ENCODE measurements at places on chromosomes 11 and 22.

DNA sequence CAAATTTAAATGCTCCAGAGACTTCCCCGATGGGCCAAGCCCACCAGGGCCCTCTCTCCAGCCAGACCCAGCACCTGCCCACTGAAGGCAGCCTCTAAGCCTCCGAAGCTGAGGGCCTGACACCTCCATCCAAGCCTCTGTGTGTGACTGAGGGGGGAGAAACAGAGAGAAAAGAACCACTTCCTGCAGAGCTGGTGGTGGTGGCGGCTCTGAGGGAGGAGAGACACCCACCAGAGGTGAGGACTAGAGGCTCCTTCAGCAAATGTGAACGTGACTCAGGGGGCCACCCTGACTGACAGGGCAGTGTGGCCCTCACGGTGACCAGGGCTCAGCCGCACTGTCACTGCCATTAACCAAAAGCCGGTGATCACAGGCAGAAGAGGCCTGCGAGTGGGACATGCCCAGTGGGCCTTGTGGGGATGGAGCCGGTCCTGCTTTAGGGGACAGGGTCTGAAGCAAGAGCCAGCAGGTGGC lies 31.0 kb upstream of the CD5 start:
- peak; percentile 78 for DNase-seq

GRCh38 chr11:104918113-104918824 lies 20.0 kb upstream of the CASP12 start:
- no peak for DNase-seq

- DNase-seq, result no peak
Observed at GRCh38 chr11:11519184-11519583, 102.6 kb downstream of the GALNT18 start.

DNA sequence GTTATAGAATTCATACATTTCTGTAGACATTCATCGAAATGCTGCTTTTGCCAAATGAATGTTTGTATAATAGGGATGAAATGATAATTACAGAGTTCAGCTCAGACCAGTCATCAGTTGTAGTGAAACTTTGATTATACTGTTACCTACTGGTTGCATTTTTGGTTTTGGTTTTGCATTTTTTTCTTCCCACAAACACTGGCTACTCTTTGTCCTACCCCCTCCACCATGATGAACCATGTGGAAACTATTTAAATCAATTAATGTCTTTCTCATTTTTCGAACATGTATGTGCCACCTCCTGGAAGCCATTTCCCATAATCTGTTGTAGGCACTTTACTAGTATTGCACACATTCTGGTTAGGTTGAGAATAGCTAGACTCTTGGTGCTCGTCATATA lies 75.3 kb upstream of the MTNR1B start:
- no peak for DNase-seq

DNA sequence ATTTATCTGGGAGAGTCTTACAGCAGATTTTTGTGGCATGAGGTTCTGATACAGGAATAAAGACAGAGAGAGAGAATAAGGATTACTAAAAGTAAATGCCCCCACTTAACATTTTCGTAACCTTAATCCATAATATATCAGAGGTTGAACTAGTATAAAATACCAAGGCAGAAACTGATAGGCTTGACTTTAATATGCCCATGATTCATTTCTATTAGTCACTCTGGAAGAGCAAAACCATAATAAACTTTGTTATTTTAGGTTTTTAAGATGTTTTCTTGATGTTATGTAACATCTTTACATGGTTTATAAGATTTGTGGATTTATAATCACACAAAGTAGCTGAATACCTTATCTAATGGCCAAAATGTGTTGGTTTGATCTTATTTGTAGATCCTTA lies 19.1 kb downstream of the GUCY1A2 start:
- DNase-seq, result no peak

DNA sequence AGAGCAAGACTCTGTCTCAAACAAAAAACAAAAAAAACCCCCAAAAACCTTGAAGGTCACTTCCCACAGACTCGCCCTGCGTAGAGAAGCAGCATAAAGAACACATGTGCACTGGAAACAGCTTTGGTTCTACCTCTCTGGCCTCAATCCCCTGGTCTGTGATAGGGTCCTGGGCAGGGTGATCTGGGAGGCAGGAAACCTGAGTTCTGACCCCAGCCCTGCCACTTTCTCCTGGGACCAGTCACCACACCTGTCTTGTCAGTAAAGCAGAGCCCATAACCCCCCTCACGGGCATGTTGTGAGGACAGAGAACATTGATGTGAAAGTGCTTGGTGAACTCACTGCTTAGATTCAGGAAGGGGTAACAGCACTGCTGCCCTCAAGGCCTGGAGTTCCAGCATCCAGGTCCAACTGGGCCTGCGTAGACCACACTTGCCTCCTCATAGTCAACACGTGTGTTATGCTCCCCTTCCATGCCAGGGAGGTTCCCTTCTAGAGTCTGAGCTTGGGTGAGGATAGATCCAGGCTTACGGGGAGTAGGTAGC lies 11.4 kb downstream of the UCP2 start:
- no peak for DNase-seq

DNA sequence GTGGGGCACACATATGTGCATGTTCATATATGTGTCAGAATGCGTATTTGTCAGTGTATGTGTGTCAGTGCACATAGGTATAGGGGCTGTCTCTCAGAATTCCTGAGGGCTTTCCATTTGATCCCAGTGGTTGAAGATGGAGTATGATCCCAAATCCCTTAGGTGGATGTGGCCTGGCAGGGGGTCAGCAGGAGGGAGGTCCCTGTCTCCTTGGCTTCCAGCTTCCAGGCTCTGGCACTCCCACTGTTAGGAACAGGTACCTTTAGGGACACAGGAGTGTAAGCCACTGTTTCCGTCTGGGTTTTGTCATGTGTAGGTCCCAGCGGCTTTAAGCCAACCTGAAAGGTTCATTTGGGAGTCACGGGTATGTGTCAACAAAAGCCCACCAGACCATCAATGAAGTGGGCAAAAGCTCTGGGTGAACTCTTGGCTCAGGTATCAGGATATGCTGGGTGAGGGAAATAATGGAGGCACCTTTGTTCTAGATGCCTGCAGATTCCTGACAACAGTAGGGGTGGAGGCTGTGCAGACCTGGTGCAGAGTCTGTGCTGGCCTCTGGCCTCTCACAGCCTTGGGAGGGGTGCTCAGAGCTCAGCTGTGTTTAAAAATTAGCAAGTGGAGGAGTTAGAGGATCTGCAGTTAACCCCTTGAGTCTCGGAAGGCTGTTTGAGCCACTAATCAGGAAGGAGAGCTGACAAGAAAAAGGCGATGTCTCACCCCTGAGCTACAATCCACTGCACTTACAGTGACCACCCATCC lies 9.0 kb downstream of the KCNQ1OT1 start:
- DNase-seq, result no peak

DNA sequence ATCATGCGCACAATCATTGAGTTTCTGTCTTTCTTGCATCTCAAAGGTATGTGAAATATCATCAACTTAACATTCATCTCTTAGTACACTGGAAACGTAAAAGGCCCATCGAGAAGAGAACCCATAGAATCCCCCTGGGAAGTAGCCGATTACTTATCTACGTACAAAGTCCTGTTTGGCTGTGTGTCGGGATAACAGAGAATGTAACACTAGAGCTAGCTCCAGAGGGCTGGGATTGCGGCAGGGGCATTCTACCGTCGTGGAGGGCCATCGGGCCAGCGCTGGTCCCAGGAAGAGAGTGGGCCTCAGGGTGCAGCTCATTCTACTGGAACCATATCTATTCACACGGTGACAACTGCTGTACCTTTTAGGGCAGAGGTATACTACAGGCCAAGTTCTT lies 4.5 kb downstream of the GAL start:
- no peak for DNase-seq

- no peak for DNase-seq
Observed at GRCh38 chr11:86941077-86941870, 13.9 kb downstream of the FZD4 start.

DNA sequence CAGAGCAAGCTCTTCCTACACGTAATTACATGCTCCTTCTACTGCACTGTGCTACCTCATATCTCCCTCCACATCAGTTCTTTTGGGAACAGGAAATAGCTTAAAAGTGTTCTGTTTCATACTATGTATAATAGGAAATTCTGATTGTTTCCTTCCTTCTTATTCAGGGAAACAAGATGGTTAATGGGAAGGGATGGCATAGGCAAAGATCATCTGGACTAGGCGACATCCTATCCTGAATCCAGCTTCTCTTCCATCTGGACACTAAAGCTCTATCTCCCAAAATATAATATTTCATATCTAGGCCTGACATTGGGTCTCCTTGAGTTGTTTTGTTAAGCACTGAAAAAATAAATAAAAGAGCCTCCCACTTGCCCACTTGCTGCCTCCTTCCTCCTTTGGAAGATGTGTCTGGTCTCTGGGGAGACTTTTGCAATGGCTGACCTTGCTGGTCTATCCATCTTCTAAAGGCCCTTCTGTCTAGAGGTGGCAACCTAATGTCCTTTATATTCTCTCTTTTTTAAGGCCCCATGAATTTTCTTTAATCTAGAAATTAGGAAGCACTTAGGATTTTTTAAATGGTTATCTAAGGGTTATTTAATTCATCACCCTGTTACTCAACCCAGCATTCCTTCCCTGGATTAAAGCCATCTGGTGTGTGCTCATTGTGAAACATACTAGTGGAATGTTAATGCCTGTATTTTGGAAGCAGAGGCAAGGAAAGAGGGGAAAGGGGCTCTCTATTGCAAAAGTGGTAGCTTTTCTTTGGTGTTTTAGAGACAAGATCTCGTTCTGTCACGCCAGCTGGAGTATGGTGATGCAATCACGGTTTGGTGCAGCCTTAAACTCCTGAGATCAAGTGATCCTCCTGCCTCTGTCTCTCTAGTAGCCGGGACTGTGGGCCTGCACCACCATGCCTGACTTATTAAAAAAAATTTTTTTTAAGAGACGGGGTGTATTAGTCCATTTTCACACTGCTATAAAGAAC lies 20.6 kb downstream of the CLMP start:
- DNase-seq, result no peak

GRCh38 chr11:108112057-108112456 lies 9.3 kb upstream of the ACAT1 start:
- DNase-seq, result no peak

- DNase-seq, result no peak
Observed at GRCh38 chr22:41459431-41459830, 9.1 kb downstream of the PHF5A start.

DNA sequence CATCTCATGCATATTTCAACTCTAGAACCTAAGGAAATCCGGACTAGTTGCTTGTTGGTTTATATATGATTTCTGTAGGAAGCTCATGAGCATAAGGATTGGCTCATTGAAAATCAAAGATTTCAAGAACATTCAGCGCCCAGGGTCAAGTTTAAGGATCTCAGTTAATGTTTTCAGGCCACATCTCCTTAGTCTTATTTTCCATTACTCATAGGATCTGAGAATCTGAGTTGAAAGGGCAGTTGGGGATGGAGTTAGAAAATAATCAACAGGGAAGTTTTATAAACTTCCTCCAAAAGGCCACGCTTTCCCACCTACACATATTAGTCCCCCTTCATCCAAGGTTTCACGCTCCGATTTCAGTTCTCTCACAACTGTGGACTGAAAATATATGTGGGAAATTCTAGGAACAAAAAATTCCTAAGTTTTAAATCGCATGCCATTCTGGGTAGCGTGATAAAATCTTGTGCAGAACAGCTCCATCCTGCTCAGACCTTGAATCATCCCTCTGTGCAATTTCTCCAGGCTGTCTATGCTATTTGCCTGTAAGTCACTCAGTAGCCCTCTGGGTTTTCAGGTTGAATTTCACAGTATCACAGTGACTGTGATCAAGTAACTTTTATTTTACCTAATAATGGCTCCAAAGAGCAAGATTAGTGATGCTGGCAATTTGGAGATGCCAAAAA lies 160.2 kb downstream of the KIRREL3 start:
- DNase-seq, result no peak

- no peak for DNase-seq
Observed at GRCh38 chr11:66970807-66971442, 4.2 kb upstream of the C11orf86 start.

DNA sequence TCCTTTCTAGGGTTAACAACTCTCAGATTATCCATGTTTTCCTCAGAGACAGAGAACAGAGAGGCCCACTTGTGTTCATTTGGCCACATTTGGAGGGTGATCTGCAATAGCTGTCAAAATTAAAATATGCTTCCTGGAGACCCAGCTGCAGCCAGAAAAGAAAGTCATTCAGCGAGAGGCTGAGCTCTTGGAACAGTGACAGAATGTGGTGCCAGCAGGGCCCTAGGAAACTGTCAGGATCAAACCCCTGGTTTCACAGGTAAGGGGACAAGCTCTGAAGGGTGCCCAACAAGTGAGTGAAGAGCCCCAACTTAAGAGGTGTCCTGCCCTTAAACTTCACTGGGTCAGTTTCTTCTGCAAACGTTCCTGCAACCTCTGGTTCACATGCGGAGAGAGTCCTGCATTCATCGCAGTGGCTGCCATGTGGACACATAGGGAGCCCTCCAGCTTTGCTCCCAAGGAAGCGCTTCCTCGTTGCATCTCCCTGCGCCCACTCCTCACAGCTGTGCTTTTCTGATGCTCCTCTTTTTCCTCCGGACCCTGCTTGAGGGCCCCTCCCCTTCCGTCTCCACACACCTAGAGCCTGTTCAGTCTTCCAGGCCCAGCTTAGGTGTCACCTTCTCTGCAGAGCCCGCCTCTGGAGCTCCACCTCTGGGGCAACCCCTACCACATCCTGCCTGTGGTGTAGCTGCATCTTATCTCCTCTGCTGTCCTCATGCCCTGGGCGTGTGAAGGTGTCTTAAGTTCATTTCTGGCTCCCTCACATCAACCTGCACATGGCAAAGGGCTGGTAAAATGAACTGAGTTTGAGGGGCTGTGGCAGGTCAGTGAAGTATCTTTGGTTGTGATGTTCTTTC lies 3.9 kb downstream of the UCP3 start:
- DNase-seq, result peak; percentile 79

GRCh38 chr22:45804319-45804985 lies 132.8 kb downstream of the ATXN10 start:
- no peak for DNase-seq

DNA sequence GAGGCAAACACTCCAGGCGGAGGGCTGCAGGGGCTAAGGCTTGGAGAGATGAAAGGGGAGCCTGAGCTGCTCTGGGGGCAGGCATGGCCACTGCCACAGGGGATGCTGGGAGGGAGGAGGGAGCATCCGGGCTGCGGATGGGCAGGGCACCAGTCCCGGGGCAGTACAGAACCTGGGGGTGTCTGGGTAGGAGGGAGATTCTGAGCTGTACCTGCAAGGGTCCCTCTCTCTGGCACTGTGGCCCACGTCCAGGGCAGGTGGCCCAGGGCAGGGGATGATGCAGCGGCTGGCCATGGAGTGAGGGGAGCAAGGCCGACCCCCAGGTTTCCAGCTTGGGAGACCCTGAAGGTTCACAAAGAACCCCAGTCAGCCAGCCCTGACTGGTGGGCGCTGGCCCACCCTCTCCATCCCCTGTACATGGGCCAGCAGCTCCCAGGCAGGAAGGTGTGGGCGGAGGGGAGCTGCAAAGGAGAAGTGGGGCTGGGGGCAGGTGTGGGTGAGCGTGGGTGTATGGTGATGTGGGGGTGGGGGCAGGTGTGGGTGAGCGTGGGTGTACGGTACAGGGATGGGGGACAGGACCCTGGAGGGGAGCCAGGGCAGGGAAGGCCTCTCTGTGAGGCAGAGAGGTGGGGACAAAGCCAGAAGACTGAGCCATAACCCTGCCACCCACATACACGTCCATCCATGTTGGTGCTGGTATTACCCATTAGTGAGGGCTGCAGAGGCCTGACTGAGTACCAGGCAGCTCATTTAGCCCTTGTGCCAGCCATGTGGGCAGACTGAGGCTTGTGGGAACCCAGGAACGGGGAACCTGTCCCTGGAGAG lies 2.2 kb upstream of the TNFRSF13C start:
- DNase-seq, result no peak

Data from activated naive CD8-positive, alpha-beta T cell treated with anti-CD3 and anti-CD28 coated beads, Interleukin-2, amount 10 ng/mL, durations not matched to agents 7 days and 5 days (primary cell).